ENCODE measurements at places on chromosomes 4 and X.
A peak's percentile ranks its signal among the peaks of the same experiment; 100 is the strongest.

DNA sequence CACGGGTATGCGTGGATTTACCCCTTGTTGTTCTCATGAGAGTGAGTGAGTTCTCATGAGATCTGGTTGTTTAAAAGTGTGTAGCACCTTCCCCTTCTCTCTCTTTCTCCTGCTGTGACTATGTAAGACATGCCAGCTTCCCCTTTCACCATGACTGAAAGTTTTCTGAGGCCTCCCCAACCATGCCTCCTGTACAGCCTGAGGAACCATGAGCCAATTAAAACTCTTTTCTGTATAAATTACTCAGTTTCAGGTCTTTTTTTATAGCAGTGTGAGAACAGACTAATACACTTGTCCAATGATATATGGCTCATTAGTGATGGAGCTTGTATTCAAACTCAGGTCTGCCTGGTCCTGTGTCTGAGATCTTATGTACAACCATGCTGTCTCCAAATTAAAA lies 28.5 kb upstream of the RTL3 start:
- no peak for DNase-seq

GRCh38 chr4:121800638-121800960 lies 524 bp upstream of the EXOSC9 start:
- no peak for DNase-seq

GRCh38 chr4:111879539-111879938 lies 265.7 kb upstream of the FAM241A start:
- DNase-seq = no peak

GRCh38 chr4:2786152-2786671 lies 6.7 kb upstream of the SH3BP2 start:
- DNase-seq = peak; percentile 40

DNA sequence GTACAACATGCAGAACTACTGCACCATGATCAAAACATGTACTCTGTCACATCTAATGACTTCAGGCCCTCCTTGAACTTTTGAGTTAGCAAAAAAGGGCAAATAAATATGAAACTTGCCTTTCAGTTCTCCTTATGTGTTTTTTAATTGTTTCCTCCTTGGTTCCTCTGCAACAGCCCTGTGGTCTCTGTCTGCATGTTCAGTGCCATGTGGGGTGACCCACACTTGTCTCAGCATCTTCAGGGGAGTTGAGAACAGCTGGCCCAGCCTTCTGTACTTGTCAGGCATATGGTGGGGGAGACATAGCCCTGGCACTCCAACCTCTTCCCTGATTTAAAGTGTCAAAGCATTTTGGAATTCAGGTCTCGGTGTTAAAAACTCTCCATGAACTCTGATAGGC lies 188.0 kb upstream of the PGRMC2 start:
- DNase-seq = no peak

GRCh38 chr4:118746251-118746919 lies 61.2 kb downstream of the METTL14 start:
- no peak for DNase-seq

DNA sequence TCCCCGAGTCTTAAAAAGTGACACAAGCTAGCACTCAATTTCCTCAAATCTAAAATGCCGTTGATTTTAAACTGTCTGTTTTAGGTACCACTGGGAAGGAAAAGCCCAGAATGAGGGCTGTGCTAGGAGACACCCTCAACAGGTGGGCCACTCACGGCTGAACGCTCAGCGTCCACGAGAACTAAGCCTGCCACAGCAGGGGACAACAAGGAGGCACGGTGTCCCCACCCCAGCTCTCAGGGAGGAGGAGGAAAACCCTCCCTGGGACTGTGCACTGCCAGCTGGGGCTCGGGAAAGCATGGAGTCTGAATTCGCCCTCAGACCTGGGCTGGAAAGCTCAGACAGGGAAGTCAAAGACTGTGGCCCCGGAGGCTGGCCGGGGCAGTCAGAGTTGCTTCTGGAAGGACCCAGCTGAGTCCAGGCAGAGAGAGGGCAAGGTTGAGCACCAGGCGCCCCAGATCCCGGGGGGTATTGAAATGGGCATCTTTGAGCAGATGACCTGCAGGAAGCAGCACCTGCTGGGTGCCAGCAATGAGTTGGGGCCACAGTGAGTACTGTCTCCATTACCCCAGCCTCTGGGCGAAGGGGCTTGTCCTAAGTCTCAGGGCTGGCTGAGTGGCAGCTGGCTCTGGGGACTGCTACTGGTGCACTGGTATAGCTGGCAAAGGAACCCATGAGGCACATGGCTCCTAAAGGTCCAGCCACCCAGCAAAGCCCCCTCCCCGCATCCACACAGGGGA lies 769 bp upstream of the CPZ start:
- DNase-seq = no peak

DNA sequence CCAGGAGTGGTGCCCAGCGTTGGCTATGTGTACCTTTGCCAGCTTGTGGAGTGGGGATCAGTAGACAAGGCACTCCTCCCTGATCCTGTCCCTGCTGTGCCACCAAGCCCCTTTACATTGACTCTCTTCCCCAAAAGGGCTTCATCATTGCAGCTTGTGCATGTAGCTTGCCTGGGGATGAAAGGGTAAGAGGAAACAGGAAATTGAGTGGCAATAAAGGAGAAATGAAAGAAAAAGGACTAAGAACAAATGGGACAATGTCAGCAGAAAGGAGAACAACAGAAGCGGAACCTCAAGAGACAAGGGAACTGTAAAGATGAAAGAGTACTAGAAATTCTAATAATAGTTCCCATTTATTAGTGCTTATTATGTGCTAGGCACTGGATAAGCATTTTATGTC lies 8.7 kb upstream of the IL13RA1 start:
- DNase-seq = no peak

DNA sequence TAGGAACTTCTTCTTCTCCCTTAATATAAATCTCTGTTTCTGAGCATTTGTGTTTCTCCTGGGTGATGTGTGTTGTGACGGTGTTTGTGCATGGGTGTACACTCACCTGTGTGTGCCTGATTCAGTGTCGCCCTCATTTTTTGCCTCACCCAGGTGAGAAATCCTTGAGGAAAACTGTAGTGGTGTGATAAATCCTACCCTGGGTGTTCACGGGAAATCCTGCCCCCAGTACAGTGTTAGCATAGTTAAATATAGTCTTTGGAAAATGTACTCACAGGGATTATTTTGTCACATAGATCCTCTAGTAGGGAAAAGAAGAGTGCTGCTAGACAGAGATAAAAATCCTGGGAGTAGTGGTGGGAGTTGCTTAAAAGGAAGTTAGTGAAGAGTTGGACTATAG lies 291.9 kb upstream of the PITX2 start:
- DNase-seq = no peak

DNA sequence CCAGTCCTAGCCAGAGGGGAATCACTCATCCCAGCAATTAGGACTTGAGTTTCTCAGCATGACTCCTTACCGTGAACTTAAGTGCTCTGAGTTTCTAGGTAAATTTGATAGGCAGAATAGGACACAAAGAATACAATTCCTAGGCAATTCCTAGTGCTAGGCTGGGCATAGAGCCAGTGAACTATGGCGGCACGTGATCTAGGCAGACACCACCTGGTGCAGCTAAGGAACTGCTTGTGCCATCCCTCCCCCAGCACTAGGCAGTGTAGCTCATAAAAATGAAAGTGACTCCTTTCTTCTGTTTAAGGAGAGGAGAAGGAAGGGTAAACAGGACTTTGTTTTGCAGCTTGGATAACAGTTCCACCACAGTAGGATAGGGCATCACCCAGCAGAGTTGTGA lies 736.3 kb upstream of the PCDH7 start:
- no peak for DNase-seq

DNA sequence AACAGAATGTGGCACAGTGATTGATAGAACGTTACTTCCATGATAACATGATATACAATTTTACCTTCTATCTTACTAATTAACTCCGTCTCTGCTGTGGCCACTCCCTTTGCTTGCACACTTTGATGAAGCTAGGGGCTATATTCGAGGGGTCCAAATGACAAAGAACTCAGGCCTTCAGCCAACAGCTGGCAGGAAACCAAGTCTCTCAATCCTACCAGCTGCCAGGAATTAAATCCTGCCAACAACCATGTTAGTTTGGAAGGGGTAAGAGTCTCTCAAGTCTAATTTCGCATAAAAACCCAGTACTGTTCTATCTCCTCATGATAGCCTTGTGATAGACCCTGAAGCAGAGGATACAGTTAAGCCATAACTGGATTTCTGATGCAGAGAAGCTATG lies 1122.9 kb upstream of the PCDH10 start:
- DNase-seq = no peak

DNA sequence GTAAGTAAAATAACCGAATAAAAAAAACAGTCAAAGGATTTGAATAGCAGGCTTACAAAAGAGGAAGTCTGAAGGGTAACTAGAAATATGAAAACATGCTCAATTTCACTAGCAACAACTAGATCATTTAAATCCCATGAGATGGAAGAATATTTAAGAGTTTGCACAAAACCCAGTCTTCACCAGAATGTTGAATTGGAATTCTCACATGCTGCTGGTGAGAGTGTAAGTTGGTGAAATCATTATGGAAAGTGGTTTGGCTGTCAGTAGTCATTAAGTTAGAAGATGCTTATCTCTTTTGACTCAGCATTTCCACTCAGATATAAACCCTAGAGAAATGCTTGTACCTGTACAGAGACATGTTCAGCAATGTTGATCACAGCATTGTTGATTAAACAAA lies 110.1 kb downstream of the PGRMC2 start:
- DNase-seq = no peak

DNA sequence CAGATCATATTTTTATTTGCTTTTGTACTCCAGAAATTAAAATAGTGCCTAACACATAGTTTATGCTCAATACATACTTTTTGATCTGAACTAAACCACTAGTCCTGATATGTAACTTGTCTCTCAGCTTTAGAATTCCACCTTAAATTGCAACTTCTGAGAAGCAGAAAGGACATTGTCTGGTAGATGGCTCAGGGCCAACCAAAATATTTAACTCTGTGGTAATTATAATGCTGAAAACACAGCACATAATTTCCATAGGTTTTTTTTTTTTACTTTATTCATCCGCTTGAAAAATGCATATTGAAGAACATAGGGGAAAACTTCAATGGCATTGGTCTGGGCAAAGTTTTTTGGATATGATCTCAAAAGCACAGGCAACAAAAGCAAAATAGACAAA lies 59.3 kb downstream of the AREG start:
- DNase-seq = no peak

GRCh38 chr4:76233083-76233482 lies 18.4 kb upstream of the FAM47E start:
- no peak for DNase-seq

DNA sequence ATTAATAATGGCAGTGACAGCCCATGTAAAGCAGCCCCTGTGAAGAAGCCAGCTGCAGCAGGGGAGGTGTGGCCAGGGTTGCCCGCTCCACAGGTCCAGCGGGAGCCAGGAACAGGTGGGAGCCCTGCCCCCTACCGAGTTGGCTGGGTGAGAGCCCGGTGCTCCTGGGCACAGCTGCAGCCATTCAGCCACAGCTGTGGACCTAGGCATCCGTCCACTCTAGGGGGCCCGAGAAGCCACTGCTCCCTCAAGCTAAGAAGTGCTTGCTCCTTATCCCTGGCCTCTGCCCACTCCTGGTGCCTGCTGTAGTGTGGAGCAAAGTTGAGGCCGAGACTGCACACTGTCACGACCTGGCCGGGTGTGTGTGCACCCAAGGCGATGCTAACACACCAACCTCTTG lies 1469.0 kb downstream of the PCDH7 start:
- DNase-seq = no peak

- DNase-seq = no peak
Observed at GRCh38 chr4:170420255-170420693, 330.5 kb upstream of the AADAT start.

GRCh38 chr4:137635108-137635507 lies 102.8 kb upstream of the PCDH18 start:
- no peak for DNase-seq

DNA sequence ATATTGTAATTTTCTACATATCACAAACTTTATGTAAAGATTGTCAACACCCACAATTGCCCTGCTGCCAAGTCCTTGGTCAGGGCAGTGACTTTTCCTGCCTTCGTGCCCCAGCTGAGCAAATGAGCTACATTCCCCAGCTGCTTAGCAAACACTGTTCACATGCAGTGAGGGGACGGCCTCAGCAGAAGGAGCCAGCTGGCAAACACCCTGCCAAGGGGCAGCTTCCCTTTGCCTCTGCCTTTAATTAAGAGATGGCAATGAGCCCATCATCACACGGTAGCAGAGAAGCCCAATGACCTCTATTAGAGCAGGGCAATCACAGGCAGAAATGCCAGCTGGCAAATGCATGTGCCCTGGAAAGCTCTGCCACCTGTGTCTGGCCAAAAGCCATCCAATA lies 253.4 kb downstream of the EPHA5 start:
- DNase-seq = no peak

DNA sequence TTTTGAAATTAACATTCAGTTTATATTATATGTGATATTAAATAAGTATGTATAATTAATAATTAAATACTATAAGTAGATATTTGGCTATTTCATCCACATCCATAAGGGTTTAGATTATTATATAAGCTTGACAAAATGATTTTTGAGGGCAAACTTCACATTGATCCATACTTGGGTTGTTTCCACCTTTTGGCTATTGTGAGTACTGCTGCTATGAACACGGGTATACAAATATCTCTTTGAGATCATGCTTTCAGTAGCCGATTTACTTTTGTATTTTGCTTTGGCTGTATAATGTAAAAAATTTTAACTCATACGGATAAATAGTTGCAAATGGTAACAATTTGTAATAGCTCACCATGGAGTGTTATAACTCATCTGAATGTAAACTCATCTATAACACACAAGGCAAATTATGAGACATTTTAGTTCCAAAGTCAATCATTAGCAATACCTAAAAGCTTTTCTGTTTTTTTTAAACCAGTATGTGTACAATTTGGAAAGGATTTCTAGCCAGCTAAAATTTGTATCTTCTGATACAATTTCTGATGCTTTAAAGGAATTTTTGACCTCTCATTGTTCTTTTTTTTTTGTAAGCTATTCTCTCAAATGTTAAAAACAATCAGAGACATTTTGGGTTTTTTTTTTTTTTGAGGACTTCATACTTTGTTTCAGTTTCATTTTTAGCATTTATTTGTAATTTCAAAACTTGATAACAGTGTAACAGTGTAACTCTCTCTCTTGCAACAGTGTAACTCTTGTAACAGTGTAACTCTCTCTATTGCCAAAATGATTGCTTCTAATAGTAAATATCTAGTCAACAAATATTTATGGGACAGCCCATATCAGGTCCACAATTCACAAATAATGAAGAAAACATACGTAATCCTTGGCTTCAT lies 51.8 kb upstream of the ARX start:
- no peak for DNase-seq

- DNase-seq = no peak
Observed at GRCh38 chrX:3299636-3300035, 46.8 kb downstream of the MXRA5 start.

DNA sequence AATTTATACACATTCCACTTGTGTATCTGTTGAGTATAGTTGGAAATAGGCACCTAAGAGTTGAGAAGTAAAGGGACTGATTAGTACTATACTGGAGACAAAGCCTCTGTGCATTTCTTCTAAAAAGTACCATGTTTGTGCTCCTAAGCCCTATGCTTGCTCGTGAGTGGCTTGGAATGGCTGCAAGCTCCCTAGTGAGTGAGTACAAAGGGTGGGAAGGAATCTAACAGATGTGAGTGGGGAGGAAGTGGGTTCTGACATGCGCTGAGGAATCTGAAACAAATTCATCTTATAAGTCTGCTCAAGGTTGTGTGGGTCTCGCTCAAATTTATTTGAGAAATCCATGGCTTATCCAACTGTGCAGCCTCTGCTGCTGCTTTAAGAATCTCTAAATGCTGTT lies 13.3 kb downstream of the SPCS3 start:
- DNase-seq = no peak

All from activated CD4-positive, CD25-positive, alpha-beta regulatory T cell treated with anti-CD3 and anti-CD28 coated beads, Interleukin-2, amount 50 U/mL, for 72 hours (primary cell).